ENCODE measurements at places on chromosomes 1 and 21.

GRCh38 chr1:56557746-56558145, 21.6 kb downstream of the PLPP3 start:
- no peak for DNase-seq

DNA sequence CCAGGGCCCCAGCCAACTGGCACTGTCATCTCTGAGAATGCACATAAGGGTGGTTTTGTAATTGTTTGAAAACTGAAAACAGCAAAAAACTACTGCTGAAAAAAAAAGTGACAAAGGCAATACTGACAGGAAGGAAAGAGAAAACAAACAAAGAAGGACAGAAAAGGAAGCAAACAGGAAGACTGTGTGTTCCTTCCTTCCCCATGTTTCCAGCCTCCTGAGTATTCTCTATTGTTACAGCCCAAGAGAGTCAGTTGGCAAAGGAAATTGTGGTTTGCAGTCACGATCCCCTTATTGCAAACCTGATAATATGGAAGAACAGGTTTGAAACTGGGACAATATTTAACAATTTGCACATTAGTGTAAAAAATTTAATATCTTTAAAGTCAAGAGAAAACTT, 1177.6 kb downstream of the PLA2G4A start:
- no peak for DNase-seq

DNA sequence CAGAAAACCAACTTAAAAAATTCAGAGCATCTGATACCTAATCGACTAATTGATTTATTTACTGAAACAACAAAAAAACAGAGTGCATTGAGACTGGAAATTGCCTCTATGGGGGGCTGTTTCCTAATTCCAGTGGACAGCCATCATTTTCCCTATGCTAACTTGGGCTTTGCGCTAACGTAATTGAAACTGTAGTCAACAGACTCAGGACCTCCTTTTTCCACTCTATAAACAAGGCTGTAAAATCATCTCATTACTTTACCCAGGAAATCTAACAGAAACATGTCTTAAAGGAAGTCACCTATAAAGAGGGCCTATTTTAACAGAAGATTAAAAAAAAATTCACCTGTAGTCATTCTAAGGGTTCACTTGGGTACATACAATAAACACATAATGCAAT, 2.1 kb downstream of the ERG start:
- no peak for DNase-seq

DNA sequence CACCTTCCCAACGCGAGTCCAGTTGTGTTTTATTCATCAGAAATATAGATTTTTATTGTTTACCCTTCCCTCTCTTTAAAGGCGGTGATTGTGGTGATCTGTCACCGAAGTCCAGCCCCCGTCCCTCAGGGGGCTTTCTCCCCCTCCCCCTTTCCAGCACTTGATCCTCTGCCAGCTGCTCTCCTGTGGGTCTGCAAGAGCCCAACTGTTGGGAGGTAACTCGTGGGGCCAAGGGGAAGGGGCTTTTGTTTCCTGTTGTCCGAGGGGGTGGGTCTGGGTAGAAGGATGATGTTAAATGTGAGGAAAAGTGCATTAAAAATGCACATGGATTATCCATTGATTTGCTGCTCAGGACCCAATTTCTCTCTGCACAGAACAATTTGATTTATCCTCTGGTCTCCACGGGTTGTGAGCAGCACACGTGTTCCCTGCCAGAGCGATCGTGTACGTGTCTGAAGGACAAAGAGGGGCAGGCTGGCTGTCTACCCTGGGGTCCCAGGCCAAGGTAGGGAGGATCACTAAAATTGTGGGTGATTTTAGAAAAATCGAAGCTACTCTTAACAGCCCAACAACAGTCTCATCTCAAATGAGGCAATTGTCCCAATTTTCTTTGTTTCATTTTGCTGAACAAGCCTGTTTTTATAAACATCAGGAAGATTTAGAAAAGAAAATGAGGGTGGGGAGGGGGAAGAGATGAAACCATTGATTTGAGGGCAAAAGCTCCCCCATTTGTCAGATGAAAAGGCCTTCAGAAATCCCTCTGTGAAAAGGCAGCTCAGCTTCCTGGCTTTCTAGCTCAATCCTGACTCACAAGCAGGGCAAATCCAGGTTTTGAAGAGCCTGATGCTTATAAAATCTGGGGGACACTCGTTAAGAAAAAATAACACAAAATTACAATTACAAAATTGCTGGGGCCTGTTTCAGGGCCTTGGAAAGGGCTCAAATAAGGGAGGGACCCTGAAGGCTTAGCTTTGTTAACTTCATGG, 176.2 kb downstream of the RHOU start:
- DNase-seq: no peak

DNA sequence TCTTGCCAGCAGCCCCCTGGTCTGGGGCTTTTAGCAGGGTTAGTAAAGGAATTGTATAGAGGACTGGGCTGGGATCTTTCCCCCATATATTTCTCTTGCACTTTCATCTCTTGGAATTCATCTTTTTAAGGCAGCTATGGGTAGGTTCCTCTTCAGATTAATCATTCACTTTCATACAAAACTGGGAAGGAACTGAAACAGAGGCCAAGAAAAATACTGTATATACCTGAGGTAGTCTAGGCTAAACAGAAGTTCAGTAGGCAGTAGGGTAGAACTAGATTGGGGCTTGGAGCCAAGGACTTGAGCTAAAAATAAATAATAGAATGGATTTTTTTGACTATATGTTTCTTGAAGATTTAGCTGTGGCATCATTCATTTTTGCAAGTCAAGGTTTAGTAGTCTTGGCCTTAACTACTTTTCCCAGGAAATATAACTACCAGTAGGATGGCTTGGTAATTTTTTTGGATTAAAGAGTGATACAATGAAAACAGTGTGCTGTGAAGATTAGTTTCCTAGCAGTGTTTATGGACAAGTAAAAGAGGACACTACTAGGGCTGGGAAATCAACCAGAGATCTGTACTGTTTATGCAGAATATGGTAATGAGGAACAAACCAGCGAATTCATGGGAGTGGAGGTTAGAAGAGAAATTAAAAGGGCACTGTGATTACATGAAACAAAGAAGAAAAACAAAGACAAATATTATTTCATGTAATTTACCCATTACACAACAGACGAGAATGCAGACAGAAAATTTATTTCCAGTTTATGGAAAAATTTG, 50.9 kb upstream of the PTGS2 start:
- no peak for DNase-seq

DNA sequence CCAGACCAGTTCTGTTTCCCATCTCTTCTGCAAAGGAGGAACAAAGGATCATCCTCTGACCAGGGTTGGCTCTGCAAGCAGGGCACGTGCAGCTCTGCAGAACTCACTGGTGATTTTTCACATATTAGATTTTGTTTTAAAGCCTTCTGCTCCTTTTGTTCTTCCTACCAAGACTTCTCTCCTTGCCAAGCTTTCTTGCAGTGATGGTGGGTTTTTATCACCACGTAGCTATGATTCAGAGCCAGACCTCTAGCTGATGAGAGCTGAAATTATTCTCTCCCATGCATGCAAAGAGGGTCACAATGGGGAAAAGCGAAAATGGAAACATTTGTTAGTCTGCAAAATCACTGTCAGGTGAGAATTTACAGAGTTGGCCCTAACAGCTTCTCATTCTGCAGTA, 225.2 kb downstream of the KCNH1 start:
- DNase-seq: no peak

DNA sequence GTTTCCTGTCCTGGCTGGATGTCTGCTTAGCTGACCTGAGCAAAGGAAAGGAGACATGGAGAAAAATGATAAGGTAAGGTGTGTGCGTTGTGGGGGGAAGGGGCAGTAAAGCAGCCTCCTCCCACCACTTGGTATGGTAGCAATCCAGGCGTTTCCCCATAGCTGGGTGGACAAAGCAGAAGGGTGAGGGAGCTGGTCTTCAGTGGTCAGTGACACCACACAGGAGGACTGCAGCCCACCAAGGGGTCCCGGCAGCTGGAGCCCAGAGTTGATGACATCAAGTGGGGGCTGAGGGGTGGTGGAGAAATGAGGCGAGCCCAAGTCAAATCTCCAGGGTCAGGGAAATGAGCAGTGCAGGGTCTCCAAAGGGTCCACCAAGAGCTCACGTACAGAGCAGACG, 69.3 kb upstream of the LRRN2 start:
- no peak for DNase-seq

DNA sequence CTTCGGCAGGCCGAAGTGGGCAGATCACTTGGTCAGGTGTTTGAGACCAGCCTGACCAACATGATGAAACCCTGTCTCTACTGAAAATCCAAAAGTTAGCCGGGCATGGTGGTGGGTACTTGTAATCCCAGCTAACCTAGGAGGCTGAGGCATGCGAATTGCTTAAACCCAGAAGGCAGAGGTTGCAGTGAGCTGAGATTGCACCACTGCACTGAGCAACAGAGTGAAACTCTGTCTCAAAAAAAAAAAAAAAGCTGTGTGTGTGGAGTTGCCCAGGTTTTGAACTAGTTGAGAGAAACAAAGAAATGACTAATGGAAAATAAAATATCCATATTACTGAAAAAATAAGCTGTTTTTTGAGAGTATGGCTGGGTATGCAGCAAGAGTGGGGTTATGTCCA, 100.2 kb downstream of the GTF2B start:
- no peak for DNase-seq

GRCh38 chr21:42833859-42834725, 45.2 kb downstream of the WDR4 start:
- DNase-seq: no peak

GRCh38 chr1:178310685-178311105, 186.1 kb downstream of the CLEC20A start:
- DNase-seq: no peak

- no peak for DNase-seq
Observed at GRCh38 chr1:195173753-195174152, 1434.5 kb downstream of the KCNT2 start.

DNA sequence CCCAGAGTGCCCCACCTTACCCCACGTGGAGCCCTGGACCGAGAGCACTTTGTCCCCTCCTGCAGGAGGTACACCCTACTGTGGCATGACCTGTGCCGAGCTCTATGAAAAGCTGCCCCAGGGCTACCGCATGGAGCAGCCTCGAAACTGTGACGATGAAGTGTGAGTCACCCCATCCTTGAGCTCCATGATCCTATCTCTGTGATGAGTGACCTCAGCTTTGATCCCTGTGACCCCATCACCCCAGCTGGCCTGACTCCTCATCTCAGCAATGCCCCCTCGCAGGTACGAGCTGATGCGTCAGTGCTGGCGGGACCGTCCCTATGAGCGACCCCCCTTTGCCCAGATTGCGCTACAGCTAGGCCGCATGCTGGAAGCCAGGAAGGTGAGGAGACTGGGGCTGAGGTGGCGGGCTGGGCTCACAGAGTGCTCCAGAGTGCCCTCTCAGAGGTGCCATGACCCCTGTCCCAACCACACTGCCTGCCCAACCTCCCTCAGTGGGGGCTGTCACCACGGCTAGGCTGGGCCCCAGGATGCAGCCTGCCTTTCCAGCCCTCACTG, 16.2 kb upstream of the MPL start:
- no peak for DNase-seq

DNA sequence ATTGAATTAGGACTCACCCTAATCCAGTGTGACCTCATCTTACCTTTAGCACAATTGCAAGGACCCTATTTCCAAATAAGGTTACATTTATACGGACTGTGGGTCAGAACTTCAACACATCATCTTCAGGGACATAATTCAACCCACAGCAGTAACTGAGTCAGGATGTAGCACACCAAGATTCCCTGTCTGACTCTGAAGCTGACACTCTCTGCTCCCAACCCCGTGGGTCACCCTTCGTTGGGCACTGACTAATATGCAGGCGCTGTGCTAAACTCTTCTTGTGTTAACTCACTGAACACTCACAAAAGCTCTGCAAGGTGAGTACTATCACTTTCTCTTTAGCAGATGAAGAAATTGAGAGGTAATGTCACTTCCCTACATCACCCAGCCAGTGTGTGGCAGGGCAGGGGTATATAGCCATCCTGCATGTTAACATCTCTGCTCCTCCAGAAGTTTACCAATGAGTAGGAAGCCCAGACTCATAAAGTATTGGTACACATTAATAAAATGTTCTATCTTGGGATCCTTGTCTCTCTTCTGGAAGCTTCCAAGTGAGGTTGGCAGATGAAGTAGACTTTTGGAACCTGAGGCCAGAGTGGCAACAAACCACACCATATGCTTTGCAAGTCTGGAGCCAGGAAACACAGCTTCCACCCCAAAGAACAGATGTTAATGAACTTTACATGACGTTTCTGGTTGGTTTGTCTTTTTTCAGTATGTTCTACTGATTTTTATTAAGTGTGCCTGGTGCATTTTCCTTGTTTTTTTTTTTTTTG, 139.2 kb upstream of the KLHDC7A start:
- no peak for DNase-seq
